Activated effector memory CD4-positive, alpha-beta T cell treated with anti-CD3 and anti-CD28 coated beads, Interleukin-2, amount 50 U/mL, for 16 hours (primary cell): ENCODE measurements at places on chromosomes 13 and 19.

GRCh38 chr13:75264611-75265010 lies 217.4 kb downstream of the TBC1D4 start:
- no peak for DNase-seq

DNA sequence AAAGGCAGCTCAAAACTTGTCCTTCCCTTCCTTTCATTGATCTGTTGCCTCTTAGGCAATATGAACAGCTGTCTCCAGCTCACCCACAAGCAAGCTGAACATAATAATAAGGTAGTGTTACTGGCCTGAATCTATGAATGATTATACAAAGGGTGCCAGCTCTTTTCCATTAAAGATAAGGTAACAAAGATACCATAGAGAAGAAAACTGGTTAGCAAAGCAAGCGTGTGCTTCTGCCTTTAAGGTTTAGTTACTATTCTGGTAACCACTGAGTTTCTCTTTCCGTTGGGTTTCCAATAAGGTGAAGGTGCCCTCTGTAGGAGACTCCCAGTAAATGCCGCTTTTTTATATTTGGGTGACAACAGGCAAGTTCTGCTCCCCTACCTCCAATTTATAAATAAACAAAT lies 12.1 kb upstream of the DACH1 start:
- DNase-seq = no peak

GRCh38 chr19:39949026-39949747 lies 14.8 kb upstream of the FCGBP start:
- DNase-seq = no peak

DNA sequence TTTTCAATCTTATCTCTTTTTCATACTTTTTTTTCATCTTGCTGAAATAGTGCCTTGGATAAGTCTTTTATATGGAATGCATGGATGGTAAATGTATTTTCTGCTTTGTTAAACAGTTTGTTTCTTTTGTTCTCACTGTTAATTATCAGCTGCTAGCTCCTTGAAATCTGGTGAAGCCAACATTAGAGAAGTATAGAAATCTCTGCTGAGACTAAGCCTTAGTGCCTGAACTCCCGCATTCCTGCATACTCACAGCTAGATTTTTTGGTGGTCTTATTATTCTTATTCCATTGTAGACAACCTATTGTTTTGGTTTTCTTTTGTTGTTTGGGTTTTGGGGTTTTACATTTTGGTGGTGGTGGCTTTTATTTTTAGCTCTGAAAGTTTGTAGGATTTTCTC lies 48.4 kb downstream of the DNAJC15 start:
- DNase-seq = no peak

DNA sequence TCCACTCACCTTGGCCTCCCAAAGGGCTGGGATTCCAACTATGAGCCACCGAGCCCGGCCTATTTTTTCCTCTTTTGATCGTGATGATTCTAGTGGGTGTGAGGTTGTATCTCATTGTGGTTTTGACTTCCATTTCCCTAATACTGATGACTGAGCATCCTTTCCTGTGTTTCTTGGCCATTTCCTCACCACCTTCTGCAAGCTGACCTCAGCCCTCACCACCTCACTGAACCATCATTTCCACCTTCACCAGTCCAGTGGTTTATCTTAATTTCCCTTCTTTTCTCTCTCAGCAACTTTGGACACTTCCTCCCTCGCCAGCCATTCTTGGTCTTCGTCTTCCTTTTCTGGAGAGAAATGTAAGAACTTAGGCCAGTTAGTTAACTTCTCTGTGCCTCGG lies 13.0 kb upstream of the BICRA start:
- no peak for DNase-seq

- no peak for DNase-seq
Observed at GRCh38 chr13:99471221-99472121, 29.8 kb upstream of the TM9SF2 start.

DNA sequence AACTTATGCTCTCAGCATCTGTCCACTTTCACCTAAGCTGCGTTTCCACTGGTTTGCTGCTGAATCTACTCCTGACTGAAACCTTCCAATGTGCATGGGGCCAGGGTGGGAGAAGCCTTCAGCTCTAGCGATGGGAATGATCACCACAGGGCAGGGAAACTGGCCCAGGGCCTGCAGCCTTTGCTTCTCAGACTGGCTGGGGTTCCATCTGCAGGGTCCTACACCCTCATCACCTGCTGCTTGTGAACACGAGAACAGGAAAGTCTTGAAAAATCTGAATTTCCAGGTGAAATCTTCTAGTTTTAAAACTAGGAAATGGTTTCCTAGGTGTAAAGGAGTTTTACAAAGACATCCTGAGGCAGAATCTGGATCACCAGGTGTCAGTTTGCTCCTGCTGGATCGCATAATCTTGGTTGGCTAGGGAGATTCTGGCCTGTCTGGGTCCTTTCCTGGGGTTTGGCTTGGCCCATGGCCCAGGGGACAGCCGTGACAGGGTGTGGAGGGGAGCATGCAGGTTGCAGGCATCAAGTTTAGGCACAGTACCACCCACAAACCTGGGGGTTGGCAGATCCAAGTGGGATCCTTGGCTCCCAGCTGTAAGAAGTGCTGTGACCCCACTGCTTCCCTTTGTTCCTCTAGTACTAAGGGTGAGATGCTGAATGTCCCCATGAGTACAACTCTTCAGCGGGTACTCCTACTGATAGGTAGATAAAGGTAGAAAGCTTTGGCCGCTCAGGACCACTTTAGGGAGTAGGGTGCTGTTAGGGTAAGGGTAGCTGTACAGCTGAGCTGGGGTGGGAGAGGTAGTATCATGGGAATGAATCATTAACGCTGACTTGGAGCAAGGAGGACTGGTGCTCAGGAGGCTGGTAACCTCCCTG lies 1.8 kb upstream of the UBE2M start:
- DNase-seq = peak; percentile 59
